Esophagus muscularis mucosa (tissue), 4 donors: ENCODE measurements at places on chromosomes 12 and 14. TPM values are rescaled to one million over a fixed set of nuclear protein-coding genes. Genes with fewer than 3 reads are reported as not detected.

- DNase-seq = peak; percentile 37
Observed at GRCh38 chr12:115403689-115404088, 719.7 kb upstream of the TBX3 start.

- DNase-seq = no peak
Observed at GRCh38 chr14:34843011-34843554, 32.1 kb downstream of the BAZ1A start.

DNA sequence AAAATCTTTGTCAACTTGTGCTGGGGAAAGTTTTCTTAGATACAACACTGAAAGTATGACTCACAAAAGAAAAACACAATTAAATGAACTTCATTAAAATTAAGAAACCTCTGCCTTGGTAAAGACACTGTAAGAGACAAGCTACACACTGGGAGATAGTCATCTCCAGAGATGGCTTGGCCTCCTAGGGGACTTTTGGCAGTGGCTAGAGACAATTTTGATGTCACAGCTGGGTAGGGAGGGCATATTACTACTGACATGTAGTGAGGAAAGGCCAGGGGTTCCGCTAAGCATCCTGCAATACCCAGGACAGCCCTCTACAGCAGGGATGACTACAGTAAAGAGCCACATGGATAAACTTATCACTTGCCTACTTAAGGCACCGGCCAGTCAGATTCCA lies 8.7 kb upstream of the RNASE4 start:
- no peak for DNase-seq

- no peak for DNase-seq
Observed at GRCh38 chr14:102565959-102566358, 26.5 kb upstream of the RCOR1 start.

- DNase-seq = no peak
Observed at GRCh38 chr12:119156401-119157044, 22.2 kb upstream of the HSPB8 start.

GRCh38 chr14:82636426-82636825 lies 1102.8 kb upstream of the SEL1L start:
- DNase-seq = no peak

DNA sequence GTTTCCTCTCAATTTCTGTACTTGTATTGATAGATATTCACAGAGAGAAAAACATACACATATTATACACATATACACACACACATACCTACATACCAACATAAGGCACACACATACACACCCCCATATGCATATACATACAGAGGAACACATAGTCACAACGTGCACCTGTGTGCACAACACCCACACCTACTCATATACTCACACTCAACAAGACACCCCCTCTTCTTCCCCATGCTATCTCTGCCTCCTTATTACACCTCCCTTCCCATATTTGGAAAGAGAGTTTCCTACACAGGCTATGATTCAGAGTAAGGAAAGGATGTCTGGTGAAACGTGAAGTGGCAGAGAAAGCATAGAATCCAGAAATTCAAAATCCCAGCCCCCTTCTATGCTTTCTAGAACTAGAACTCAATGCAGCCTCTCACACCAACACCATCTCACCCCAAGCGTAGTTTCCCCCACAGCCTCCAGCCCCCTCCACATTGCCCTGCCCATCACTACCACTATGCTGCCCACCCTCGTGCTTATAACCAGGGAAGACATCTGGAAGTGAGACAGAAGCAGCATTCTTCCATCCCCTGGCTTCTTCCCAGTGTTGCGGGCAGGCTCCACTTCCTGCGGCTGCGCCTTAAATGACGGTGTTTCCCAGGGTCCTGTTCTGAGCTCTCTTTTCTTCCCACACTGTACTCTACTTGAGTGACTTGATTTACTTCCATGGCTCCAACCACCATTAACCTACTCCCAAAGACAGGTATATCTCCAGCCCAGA lies 2.4 kb downstream of the RNASE8 start:
- no peak for DNase-seq

GRCh38 chr12:49936925-49937324 lies 13.6 kb upstream of the AQP2 start:
- DNase-seq = no peak

GRCh38 chr12:24906141-24906540 lies 42.8 kb downstream of the BCAT1 start:
- DNase-seq = peak; percentile 31

- no peak for DNase-seq
Observed at GRCh38 chr12:108247130-108247529, 92.0 kb downstream of the CMKLR1 start.

- no peak for DNase-seq
Observed at GRCh38 chr14:32896979-32897697, 41.5 kb upstream of the NPAS3 start.

DNA sequence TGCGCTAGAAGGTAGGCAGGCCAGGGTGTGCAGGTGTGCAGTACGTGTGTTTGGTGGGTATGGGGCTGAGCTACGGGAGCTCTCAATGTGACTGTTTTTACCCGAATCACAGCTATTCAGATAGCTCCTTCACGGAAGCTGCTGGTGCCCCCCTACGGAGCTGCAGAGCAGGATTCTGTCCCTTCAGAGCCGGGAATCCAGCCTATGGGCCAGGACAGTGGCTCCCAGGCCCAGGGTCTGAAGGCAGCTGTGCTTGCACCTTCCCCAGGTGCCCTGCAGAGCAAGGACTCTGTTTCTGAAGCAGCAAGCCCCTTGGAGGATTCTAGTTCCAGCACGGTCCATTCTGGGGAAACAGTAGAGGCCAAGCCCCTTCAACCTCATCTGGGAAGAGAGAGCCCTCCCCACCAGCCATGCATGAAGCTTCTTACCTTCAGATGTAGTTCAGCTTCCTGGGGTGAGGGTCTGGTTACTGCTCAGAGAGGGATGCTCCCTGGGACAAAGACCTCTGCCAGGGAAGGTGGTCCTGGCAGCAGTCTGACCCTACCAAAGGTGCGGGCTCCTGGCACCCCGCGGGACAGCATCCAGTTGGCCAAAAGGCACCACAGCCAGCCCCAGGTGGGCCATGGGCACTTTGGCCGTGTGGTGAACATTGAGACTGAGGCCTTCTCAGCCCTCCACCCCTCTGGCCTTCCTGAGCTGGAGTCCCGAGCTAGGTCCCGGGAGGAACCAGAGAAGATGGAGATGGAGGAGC lies 29.1 kb downstream of the PLEKHH1 start:
- DNase-seq = no peak

EIF2S3B gene
- total RNA-seq = not detected

WNT1 gene
- total RNA-seq = not detected

ANO4 gene
- total RNA-seq = 0.17 TPM

DAO gene
- total RNA-seq = not detected

TIMELESS gene
- 4.1 TPM for total RNA-seq

GRCh38 chr14:60222820-60223219 lies 26.2 kb upstream of the PPM1A start:
- DNase-seq = no peak

TSPAN8 gene
- total RNA-seq = 0.29 TPM

DNA sequence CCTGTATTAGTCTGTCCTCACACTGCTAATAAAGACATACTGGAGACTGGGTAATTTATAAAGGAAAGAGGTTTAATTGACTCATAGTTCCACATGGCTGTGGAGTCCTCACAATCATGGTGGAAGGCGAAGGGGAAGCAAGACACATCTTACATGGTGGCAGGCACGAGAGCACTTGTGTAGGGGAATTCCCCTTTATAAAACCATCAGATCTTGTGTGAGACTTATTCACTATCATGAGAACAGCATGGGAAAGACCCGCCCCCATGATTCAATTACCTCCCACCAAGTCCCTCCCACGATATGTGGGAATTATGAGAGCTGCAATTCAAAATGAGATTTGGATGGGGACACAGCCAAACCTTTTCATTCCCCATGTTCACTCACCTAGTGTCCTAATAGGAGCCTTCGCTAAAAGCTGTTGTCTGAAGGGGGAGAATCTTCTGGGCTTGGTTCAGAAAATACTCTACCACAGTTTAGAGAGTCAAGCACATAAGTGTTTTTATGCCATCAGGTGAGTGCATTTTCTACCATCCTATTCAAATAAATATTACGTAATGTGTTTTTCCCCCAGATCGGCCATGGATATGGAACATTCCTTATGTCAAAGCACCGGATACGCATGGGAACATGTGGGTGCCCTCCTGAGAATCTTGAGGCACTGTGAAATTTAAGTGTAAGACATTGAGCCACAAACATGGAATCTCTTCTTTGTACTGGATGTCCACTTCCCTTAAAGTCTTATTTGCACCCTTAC lies 19.1 kb upstream of the KCNK13 start:
- no peak for DNase-seq

- no peak for DNase-seq
Observed at GRCh38 chr12:68119724-68120211, 39.8 kb downstream of the IFNG start.

GRCh38 chr14:94043111-94043755 lies 17.1 kb downstream of the OTUB2 start:
- DNase-seq = no peak

DNA sequence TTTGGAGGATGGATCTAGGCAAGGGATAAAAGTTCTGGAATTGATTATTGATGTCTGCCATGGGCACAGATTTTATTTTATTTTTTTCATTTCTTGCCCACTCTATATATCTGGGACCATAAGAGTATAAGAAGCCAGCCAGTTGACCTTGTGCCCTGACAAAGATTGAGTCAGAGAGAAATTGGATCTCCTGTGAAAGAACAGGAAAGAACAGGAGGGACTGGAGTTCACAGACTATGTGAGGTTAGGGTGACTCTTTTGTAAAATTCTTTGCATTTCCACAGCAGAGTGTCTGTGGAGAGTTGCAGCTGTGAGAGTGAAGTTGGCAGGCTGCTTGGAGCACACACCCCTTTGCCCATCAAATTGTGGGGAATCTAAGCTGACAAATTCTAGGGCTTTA lies 358.4 kb upstream of the TBX3 start:
- no peak for DNase-seq

- DNase-seq = no peak
Observed at GRCh38 chr14:42391146-42391834, 784.6 kb downstream of the LRFN5 start.

- DNase-seq = no peak
Observed at GRCh38 chr12:54253240-54253639, 26.7 kb downstream of the CBX5 start.

WIF1 gene
- total RNA-seq = 0.11 TPM

- DNase-seq = no peak
Observed at GRCh38 chr12:26461776-26462175, 266.4 kb downstream of the SSPN start.

DNA sequence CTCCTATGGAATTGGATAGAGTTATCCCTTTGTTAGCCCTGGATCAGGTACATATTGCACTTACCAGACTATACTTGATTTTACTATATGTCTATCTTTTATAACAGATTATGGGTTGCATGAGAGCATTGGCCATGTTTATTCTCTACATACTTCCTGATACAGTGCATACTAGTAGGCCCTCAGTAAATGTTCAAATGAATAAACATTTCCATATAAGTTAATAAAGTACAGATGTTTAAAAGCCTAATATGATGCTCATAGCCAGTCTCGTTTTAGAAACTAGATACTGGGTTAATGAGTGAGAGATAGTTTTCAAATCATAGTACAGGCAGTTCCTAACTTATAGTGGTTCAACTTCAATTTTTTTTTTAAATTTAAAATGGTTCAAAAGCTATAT lies 39.5 kb upstream of the TOMM20L start:
- DNase-seq = no peak

DNA sequence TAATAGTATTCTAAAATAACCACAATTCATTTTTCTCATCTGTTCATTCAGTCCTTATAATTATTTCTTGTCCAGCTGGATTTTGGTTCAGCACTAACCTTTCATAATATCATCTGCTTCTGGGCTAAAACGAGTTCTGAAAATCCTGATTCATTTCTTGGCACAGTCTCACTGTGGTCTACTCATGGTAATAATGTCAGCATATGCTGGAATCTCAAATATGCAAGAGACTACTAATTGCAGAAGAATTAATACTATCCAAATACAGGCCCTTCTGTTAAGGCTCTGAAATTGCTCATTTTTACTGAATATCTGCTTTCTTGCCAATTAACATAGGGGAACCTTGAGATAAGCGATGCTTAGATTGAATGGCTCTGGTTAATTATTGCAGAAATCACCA lies 597.1 kb downstream of the RPL10L start:
- DNase-seq = no peak

GRCh38 chr12:11645391-11645790 lies 4.1 kb upstream of the ETV6 start:
- DNase-seq = no peak

- DNase-seq = peak; percentile 91
Observed at GRCh38 chr14:33839193-33840076, 111.4 kb downstream of the EGLN3 start.

- DNase-seq = no peak
Observed at GRCh38 chr12:85831327-85831990, 4.8 kb downstream of the RASSF9 start.

GRCh38 chr12:13288937-13289652 lies 92.6 kb downstream of the EMP1 start:
- DNase-seq = no peak

DNA sequence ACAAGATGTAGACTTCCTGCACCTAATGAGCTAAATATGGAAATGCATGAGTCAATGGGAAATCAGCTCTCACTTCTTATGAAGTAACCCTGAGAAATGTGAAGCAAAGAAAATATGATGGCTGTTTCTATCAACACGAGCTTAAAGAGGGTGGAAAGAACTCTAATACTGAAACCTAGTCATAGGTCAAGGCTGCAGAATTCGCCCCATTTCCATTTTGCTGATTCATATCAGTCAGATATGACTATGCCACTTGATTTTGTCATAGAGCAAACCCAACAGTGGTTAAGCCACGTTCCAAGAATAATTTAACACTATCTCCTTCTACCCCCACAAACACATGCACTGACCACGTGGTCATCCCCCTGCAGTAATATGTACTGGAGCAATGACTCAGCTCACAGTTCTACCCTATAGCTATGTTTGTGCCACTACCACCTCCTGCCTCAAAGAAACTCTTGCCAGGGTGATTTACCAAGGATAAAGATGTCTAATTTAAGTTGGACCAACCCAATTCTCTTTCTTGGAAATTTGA lies 157.5 kb downstream of the TMTC3 start:
- DNase-seq = no peak

GRCh38 chr14:100012478-100013327 lies 52.5 kb upstream of the EVL start:
- DNase-seq = no peak

GRCh38 chr14:59631237-59631636 lies 54.6 kb upstream of the CCDC175 start:
- no peak for DNase-seq

- DNase-seq = no peak
Observed at GRCh38 chr14:103625356-103626095, 3.5 kb upstream of the KLC1 start.

SLC25A47 gene
- not detected for total RNA-seq
